ENCODE measurements at places on chromosomes 12 and 14.

DNA sequence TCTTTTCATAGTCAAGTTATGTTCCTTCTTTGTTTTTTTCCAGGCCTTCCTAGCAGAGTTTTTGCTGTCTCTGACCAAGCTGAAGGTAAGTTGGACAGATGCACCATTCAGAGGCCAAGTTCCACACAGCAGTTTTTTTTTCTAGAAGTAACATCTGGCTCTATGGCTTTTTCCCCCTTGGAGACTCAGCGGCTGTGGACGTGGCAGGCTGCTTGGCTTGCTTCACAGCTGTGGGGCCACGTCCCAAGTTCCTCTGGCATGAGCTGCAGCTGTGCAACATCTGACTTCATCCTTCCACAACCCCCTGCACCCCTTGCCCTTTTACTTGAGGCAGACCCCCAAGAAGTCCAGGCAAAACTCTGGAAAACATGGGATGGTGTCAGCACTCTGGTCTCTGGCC lies 24.2 kb upstream of the RHOJ start:
- no peak for DNase-seq

DNA sequence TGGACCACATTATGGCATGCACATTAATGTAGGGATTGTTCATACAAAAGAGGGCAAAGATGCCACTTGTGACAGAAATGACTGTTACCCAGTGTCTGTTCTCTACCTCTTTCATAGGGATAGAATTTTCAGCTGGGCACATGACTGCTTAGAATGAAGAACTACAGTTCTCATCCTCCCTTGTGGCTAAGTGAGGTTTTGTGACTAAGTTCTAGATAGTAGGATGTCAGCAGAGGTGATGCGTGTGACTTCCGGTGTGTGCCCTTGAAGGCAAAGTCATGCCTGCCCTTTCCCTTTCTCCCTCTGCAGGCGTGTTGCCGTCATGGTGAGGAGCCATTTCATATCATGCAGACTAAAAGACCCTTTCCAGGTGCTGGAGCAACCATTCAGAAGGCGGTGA lies 99.3 kb downstream of the CACNA1C start:
- no peak for DNase-seq

DNA sequence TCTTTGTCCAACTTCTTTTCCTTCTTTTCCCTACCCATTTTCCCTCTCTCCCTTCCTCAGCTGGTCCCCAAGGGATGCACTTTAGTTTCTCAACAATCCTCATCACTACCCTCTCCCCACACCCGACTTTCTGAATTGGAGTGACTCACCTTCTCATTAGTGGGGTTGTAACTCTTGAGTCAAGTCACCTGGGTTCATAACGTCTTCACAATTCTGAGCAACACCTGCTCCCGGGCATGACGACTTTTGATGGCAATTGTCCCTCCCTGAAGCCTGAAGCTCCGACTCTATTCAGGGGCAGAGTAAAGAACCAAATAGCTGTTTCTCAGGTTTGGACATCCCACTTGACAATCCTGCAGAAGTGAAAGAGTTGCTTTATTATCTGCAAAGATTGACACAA lies 82.7 kb upstream of the OTX2 start:
- DNase-seq, result no peak

- DNase-seq, result no peak
Measured at GRCh38 chr12:68175557-68176061, 16.1 kb upstream of the IFNG start.

GRCh38 chr14:103116636-103117035 lies 6.6 kb upstream of the TNFAIP2 start:
- DNase-seq, result no peak

- DNase-seq, result no peak
Measured at GRCh38 chr12:15627995-15628945, 160.9 kb downstream of the EPS8 start.

Data from non-pigmented ciliary epithelial cell (primary cell).